ENCODE measurements at places on chromosomes 11 and 22.
A peak's percentile ranks its signal among the peaks of the same experiment; 100 is the strongest.

DNA sequence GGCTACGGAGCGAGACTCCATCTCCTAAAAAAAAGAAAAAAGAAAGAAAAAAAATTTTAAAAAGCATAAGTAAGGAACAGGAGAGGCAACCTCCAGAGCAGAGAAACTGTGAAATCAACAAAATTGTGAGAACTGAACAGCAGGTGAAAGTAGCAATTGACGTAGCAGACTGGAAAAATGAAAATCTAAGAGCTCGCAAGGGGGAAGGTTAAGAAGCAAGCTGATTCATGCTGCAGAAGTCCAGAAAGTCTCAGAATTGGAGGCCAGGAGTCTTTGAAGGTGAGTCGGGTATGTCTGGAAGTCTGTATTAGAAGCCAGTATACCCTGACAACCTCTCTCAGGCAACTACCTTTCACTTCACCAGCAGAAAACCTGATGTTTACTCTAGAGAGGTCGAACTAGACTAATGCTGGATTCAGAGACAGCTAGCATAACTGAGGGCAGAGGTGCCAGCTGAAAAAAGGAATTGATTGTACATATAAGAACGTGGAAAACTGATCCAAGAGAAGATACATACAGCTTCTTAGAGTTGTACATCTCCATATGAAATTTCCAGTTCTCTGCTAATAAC is 161.5 kb downstream of the WNT11 start:
- no peak for DNase-seq

DNA sequence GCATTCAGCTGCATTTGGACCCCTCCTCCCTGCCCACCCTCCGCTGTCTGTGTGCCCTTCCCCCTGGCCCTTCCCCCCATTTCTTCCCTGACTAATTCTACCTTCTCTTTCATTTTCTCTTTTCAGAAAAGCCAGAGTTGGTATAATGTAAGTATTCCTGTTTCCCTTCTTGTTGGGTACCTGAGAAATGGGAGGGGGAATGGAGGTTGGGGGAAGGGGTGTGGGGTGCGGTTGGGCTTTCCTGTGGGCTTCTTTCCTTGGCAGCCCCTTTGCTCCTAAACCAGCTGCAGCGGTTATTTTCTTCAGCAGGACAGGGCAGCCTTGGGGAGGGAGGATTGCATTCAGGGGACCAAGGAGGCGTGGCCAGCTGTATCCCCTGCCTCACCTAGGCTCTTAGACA is 70.2 kb downstream of the SCN3B start:
- DNase-seq = no peak

DNA sequence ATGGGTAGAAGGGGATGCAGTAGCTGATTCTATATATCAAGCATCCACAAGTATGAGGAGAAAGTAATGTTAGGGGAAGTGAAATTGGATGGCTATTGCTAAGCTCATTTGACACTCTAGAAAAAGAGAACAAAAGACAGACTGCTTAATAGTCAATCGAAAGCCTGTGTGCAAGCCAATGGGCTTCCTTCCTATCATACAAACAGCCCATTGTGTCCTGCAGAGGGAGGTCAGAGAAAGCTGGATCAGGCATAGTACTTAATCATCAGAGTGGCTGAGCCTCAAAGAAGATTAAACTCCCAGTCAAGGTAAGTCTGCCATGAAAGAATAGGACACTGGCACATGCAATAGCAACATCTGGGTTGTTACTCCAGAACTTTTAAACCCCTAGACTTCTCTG is 50.9 kb upstream of the PGR start:
- DNase-seq = no peak

DNA sequence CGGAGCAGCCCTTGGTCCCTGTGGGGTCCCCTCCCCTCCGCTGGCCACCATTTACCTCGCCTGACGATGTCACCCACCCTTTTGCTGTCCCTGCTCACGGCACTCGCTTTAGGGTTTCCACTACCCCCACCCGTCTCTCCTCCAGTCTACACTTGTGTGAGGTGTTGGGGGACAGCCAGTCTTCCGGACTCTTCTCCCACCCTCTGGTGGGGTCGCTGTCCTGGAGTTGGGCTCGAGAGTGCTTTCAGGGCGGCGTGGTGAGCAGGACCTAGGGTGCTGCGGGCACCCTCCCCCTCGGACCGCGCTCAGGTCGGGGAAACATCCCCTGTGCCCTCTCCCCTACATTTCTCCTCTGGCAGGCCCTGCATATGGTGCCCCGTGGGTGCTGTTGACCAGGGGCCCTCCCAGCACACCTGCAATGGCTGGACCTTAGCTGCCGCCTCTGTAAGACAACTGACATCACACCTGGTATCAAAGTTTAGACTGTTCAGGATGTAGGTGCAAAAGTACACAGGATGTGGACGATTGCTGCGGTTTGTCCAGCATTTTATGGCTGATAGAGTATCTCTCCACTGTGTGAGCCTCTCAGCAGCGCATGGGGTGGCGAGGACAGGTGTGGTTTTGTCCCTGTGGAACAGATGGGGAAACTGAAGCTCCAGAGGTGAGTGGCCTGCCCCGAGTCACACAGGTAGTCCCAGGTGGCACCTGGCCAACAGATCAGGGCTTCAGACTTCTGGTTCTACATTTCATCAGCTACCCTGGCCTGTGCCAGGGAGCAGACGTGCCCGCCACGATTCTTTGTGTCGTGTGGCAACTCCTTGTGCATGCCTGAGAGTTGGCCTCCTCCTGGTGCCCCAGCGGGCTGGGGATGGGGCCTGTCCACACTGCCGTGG is 1.2 kb downstream of the GRK2 start:
- DNase-seq = peak; percentile 11

GRCh38 chr22:50316114-50317065 is 8.9 kb upstream of the PLXNB2 start:
- no peak for DNase-seq

GRCh38 chr11:43830928-43831440 is 49.6 kb upstream of the ALKBH3 start:
- peak; percentile 42 for DNase-seq

GRCh38 chr11:80843266-80843974 is 1402.6 kb upstream of the TENM4 start:
- DNase-seq = no peak

DNA sequence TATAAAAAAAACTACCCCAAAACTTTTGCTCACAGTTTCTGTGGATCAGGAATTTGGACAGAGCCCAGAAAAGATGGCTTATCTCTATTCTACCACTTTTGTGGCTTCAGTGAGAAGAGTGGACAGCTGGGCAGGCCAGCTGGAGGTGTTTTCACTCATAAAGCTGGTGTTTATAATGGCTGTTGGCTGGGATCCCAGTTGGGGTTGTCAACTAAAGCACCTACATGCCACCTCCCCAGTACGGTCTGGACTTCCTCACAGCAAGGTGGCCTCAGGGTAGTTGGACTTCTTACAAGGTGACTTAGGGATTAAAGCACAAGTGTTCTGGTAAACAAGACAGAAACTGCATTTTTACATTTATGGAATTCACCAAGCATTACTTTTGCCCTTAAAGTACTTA is 171.0 kb downstream of the NELL1 start:
- no peak for DNase-seq

DNA sequence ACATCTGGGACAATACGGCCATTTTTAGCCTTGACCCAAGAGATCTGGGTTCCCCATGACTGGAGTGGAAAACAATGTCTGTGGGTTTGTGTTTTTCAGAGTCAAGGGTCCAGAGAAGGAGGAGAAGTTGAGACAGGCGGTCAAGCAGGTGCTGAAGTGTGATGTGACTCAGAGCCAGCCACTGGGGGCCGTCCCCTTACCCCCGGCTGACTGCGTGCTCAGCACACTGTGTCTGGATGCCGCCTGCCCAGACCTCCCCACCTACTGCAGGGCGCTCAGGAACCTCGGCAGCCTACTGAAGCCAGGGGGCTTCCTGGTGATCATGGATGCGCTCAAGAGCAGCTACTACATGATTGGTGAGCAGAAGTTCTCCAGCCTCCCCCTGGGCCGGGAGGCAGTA is 15.7 kb downstream of the NNMT start:
- no peak for DNase-seq

- no peak for DNase-seq
Measured at GRCh38 chr11:35812828-35813227, 131.0 kb upstream of the LDLRAD3 start.

- DNase-seq = no peak
Measured at GRCh38 chr22:23626286-23626975, 5.7 kb downstream of the DRICH1 start.

DNA sequence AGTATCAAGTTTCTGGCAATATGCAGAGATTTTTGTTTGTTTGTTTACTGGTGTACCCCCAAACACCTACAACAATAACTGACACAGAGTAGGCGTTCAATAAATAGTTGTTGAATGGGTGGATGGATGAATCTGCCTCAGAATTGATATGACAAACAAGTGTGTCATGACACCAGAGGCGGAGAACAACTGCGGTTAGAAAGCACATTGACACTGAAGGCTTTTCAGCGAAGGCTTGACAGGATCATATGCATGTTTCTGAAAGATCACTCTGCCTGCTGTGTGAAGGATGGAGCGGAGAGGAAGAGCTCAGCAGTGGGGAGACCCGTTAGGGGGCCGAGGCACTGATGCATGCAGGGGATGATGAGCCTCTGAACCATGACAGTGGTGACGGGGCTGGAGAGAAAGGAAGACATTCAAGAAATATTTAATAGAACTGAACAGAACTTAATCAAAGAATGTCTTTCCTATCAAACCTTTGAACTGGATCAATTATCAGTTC is 108.5 kb upstream of the USP47 start:
- no peak for DNase-seq

DNA sequence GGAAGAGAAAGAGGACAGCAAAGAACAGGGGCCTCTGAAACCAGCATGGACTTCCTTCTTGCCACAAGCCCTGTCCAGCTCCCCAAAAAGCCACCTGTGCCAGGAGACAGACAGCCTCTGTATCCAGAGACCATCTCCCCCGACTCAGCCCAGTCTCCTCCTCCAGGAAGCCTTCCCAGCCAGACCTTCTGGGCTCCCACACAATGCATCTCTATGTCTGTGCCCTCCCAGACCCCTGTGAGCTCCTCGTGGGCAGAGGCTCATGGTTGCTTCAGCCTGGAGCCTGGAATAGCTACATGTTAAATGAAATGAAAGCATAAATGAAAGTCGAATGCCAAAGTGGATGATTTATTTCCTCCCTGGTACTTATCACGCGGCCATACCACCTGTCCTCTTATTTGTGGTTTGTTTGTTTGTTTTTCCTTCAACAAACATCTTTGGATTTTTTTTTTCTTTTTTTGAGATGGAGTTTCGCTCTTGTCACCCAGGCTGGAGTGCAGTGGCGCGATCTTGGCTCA is 7.3 kb upstream of the ARAP1 start:
- peak; percentile 75 for DNase-seq

DNA sequence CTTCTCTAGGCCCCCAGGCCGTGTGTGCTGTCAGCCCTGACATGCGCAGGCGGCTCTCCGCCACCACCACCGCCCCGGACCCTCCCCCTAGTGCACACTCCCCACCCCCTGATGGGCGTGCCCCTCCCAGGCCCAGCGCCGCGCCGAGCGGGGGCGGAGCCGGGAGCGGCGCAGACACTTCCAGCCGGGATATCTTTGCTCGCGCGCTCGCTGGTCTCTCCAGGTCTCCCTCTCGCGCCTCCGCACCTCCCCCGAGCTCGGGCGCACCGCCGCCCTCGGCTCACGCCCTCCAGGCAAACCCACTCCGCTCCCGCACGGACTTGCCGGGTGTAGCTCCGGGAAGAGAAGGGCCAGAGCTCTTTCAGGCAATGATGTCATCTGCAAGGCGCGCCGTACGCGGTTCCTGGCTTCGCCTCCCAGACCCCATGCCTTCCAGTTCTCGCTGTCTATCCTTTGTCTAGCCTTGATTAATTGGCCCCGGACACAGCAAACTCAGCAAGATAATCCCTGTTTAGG is at the start of gene SCN3B:
Gene SCN3B (minus strand): TSS at position 59 of the 516 bp plus-strand sequence. CDS start 823 bp downstream, outside the sequence.
- DNase-seq = no peak

DNA sequence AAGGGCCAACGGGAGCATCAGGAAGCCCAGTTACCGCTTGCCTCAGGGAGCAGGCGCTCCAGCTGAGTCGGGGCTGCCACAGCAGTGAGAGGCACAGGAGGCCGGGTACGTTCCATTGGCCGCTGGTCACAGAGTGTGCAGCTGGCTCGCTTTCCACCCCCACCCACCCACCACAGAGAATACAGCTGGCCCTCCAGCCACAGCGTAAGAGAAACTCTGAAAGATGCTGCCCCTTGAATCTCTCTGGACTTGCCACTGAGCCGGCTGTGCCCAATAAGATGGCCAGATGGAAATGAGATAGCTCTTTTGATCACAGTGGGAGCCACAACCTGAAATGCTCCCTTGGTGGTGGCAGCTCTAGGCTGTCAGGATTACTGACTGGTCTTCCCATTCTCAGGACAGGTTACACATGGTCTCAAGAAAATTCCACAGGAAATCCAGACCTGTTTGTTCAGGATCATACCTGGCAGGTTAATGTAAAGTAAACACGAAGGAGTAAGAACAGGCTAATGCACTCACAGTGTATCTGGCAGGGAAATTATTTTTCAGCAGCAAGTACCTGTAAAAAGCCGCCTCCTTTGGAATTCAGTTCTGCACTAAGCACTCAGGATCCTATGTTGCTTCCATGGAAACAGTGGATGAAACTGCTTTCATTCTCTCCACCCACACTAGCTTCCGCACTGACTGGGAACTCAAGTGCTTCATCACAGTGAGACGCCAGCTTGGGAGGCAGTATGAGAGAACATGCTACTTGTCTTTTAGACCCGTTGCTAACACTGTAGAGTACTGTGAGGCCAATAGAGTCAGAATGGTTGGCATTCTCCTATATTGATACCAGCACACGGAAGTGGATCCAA is 16.5 kb downstream of the SIAE start:
- DNase-seq = no peak

GRCh38 chr22:30167296-30167695 is 79.3 kb downstream of the LIF start:
- no peak for DNase-seq

- peak; percentile 42 for DNase-seq
Measured at GRCh38 chr11:60077216-60077817, 11.1 kb upstream of the MS4A2 start.

GRCh38 chr11:9868641-9869040 is 204.8 kb downstream of the SWAP70 start:
- no peak for DNase-seq

DNA sequence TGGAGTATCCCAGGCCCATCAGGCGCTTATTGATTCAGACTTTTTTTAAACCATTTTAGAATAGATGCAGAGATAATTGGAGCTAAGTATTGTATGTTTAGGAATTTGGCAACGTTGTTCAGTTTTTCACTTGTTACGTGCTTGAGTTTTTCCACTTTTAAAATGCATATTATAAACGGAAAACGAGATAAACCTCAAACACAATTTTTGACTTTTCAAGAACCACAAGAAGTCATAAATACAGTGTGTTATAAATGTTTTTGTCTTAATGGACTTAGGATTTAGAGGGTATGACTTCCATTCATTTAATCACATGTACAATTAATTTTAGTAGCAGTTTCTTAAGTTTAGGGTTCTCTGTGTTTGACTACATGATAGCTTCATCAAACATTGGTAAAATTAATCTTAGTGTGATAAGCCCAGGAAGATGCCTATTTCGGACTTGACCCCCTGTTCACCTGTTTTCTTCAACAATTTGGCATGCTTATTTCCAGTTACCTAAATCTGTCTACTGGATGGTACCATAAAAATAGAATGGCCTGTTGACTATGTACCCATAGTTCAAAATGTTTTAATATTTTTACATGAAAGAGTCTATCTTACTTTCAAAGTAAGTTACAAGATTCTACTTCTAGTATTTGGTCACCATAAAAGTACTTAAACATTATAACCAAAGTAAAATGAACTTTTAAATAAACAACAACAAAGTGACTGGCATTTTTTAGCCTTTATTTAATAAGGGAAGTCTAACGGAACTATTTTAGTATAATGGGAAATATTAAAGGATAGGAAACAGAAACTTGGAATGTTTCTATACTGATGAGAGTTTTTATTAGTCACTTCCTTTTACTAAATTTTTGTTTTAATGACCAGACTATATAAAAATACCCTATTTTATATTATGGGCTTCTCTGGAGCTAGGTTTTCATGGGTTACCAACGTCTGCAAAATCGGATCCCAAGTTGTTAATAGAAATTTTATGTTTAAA is 1.4 kb downstream of the ZC3H12C start:
- DNase-seq = no peak

Data from OCI-M1 (cell line).